Activated T-helper 2 cell treated with anti-CD3 and anti-CD28 coated beads, Interferon-gamma antibody, Interleukin-2, Interleukin-4, amounts not matched to agents 10 μg/mL and 5 μg/mL and 100 μg/mL, durations not matched to agents 14 hours and 24 hours and 36 hours (primary cell): ENCODE measurements at places on chromosomes 11 and 22. TPM values are rescaled to one million over a fixed set of nuclear protein-coding genes. Genes with fewer than 3 reads are reported as not detected.
A peak's percentile ranks its signal among the peaks of the same experiment; 100 is the strongest.

PKP3 gene
- total RNA-seq: not detected in 2 replicates

EFCAB6 gene
- total RNA-seq: 0.11 TPM in 1 of 2 replicates, not detected in the other

IRAG1 gene
- not detected in 2 replicates for total RNA-seq

ARRB1 gene
- total RNA-seq: 15.1 and 19.3 TPM in 2 replicates

POU2AF3 gene
- 0.16 TPM in 1 of 2 replicates, not detected in the other for total RNA-seq

C11orf65 gene
- 0.43 and 0.97 TPM in 2 replicates for total RNA-seq

SLC6A5 gene
- not detected in 2 replicates for total RNA-seq

DNA sequence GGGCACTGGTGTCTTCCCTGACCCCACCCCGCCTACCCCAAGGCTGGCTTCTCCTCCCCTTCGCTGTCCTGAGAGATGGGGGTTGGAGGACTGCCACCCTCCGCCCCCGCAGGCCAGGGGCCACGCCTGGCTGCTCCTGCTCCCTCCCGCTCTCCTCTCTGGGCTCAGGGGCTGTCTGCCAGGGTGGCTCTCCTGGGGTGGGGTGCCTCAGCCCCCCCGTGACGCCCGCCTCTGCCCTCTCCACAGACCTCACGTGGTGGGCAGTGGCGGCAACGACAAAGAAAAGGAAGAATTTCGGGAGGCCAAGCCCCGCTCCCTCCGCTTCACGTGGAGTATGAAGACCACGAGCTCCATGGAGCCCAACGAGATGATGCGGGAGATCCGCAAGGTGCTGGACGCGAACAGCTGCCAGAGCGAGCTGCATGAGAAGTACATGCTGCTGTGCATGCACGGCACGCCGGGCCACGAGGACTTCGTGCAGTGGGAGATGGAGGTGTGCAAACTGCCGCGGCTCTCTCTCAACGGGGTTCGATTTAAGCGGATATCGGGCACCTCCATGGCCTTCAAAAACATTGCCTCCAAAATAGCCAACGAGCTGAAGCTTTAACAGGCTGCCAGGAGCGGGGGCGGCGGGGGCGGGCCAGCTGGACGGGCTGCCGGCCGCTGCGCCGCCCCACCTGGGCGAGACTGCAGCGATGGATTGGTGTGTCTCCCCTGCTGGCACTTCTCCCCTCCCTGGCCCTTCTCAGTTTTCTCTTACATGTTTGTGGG lies 8.1 kb downstream of the RCOR2 start:
- H3K36me3 ChIP-seq: peaks cover 34% of the 10 kb centered on the region
- no peaks in the 10 kb centered on the region for H3K27me3 ChIP-seq
- peaks cover 2% of the 10 kb centered on the region for H3K4me1 ChIP-seq
- no peak for DNase-seq

DNA sequence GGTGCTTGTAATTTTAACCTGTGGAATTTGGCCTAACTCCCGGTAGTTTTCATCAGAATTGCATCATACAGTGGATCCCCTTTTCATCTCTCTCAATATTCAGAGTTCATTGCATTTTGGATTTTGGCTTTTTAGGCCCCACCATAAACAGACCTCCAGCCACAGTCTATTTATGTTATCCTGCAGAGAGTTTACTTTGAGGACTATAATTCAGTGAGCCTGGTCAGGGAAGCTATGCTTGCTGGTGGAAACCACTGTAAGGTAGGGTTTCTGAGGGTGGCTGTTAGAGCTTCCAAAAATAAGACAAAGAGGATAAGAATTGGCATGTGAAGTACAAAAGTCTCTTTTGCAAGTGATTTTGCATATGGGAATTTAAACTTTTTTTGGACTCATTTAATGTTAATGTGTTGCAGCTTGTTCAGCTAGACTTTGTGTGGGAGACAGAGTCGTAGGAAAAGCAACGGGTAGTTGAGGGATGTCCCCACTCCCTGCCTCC lies 34.8 kb upstream of the DDI1 start:
- no peaks in the 10 kb centered on the region for H3K27me3 ChIP-seq
- H3K4me1 ChIP-seq: no peaks in the 10 kb centered on the region
- H3K4me3 ChIP-seq: no peak overlapping the region
- H3K27ac ChIP-seq: no peak overlapping the region

DNA sequence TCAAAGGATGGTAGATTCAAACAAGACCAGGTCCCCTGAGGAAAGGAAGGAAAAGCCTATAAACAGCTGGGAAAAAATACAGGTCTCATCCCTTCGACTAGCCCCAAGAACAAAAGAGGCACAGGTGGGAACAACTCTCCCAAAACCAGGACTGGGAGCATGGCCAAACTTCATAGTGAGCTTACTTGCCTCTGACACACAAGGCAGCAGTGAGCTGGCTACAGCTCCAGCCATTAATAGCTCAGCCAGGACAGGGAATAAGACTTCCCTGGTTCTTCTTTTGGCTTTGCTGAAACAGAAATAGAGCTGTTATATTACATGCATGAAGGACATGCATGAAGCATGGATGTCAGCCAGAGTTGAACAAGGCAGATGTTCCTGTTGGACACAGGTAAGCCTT lies at the start of gene OR10A2:
Gene OR10A2 (plus strand): TSS at position 97 of the 400 bp plus-strand sequence. CDS start 6,698 bp downstream, outside the sequence.
- H3K4me3 ChIP-seq: no peak within 1 kb of the TSS
- H3K27me3 ChIP-seq: peaks cover 10% of the 10 kb centered on the region
- no peaks in the 10 kb centered on the region for H3K36me3 ChIP-seq
- no peak for DNase-seq
- H3K4me1 ChIP-seq: no peaks in the 10 kb centered on the region

GRCh38 chr11:34431979-34432378 lies 6.8 kb upstream of the CAT start:
- no peaks in the 10 kb centered on the region for H3K36me3 ChIP-seq
- DNase-seq: no peak
- H3K27me3 ChIP-seq: peaks cover 24% of the 10 kb centered on the region
- no peak overlapping the region for H3K27ac ChIP-seq
- no peak overlapping the region for H3K4me3 ChIP-seq

- peak overlapping the region; percentile 85 for H3K27ac ChIP-seq
- peaks cover 57% of the 10 kb centered on the region for H3K4me1 ChIP-seq
- no peak for DNase-seq
- peaks cover 42% of the 10 kb centered on the region for H3K36me3 ChIP-seq
- H3K4me3 ChIP-seq: peak overlapping the region; percentile 98
Observed at GRCh38 chr11:3840004-3840869, 522 bp downstream of the RHOG start.

GRCh38 chr11:70095541-70096252 lies 17.6 kb downstream of the ANO1 start:
- H3K27ac ChIP-seq: no peak overlapping the region
- H3K36me3 ChIP-seq: no peaks in the 10 kb centered on the region
- DNase-seq: no peak

GRCh38 chr11:84465040-84465439 lies 1162.1 kb downstream of the DLG2 start:
- no peak overlapping the region for H3K27ac ChIP-seq
- H3K4me1 ChIP-seq: no peaks in the 10 kb centered on the region
- no peaks in the 10 kb centered on the region for H3K36me3 ChIP-seq
- H3K27me3 ChIP-seq: no peaks in the 10 kb centered on the region
- no peak overlapping the region for H3K4me3 ChIP-seq

DNA sequence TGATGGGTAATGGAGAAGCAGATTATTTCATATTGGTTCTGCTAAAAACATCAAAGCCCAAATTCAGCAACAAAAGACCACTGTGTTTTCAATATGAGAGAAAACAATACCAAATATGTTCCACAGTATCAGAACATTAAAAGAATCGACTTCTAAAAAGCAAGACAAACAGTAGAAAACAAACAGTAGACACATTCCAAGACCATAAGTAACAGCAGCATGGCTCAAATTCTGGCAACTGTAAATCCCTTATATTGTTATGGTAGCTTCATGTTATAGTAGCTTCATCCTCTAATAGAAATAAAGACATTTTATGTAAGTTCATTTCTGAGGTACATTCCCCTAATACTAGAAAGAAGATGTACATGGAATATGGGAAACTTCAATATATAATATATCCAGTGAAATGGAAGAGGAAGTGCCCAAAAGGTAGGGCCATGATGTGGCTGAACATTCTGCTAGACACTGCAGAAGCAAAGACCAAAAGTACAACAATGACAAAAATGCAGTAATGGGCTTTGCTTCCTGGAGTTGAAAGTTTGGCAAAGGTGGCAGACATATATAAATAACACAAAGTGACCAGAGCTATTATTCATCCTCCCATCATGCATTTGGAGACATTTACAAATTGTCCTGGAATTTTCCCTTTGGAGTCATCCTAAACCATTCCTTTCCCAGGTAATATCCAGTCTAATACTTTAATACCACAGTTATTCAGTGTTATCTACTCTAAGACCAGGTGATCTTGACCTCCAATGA lies 299.9 kb downstream of the DCDC1 start:
- H3K36me3 ChIP-seq: no peaks in the 10 kb centered on the region
- H3K27ac ChIP-seq: no peak overlapping the region
- no peak overlapping the region for H3K4me3 ChIP-seq
- no peak for DNase-seq

DNA sequence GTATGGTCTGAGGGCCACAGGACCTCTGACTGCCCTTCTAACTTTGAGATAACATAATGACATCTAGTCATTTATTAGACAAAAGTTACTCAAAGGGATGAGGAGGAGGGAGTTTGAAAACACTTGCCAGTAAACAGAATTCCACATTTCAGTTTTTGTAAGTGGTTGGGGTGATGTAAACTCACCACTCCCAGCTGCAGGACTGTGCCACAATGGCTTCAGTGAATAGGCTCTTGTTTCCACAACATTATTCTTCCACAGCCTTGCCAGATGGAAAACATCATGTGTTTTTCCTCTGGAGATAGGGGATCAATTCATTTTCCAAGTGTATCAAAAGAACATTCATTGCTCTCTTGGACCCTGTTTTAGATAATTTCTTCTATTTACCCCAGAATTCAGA lies 147.2 kb upstream of the BDNF start:
- H3K27me3 ChIP-seq: no peaks in the 10 kb centered on the region
- H3K27ac ChIP-seq: no peak overlapping the region
- no peaks in the 10 kb centered on the region for H3K36me3 ChIP-seq
- no peak overlapping the region for H3K4me3 ChIP-seq

GRCh38 chr11:1217151-1217550 lies 5.7 kb upstream of the MUC5B start:
- H3K4me1 ChIP-seq: no peaks in the 10 kb centered on the region
- H3K27ac ChIP-seq: no peak overlapping the region
- H3K4me3 ChIP-seq: no peak overlapping the region
- peaks cover 4% of the 10 kb centered on the region for H3K27me3 ChIP-seq

- peak; percentile 75 for DNase-seq
- H3K27ac ChIP-seq: no peak overlapping the region
- H3K27me3 ChIP-seq: peaks cover 46% of the 10 kb centered on the region
Observed at GRCh38 chr11:57644748-57645688, 4.7 kb downstream of the YPEL4 start.

DNA sequence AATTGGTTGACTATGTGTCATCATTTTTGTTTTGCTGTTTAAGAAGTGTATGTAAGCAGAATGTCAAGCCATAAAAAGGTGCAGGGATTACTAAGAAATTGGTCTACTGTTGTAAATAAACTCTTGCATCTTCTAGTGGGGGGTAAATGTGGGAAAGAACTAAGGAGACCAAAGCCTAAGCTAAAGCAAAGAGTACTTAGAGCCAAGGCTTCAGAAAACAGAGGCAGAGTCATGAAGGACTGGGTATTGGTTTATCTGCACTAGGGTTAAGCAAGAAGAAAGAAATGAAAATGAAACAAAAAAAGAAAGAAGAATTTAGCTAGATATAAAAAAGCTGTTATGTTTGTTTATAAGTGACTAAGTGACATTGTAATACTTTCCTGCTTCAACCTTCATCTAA lies 628.1 kb downstream of the METTL15 start:
- no peaks in the 10 kb centered on the region for H3K27me3 ChIP-seq
- no peak for DNase-seq
- H3K36me3 ChIP-seq: no peaks in the 10 kb centered on the region

DNA sequence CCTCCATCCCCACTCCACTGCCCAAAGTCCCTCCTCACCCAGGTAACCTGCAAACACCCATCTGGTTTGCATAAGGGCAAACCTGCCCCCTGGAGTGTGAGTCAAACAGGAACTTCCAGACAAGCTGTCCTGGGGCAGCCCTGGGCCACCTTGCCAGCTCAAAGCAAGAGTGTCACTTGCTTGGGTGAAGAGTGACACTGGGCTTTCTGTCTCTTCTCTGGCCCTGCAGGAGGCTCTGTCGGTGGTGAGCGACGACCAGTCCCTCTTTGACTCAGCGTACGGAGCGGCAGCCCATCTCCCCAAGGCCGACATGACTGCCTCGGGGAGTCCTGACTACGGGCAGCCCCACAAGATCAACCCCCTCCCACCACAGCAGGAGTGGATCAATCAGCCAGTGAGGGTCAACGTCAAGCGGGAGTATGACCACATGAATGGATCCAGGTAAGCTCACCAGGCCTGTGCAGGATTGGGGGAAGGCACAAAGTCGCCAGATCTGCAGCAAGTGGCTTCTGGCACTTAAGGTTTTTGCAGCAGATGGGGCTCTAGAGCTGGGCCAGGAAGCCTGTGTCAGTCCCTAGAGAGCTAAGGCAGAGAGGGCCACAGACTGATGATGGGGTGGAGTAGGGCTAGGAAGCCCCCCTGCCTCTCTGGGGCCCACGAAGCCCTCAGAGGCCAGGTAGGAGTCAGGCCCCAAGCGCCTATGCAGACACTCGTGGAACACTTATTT lies 64.2 kb downstream of the FLI1 start:
- no peaks in the 10 kb centered on the region for H3K27me3 ChIP-seq
- H3K36me3 ChIP-seq: peaks cover 60% of the 10 kb centered on the region
- no peak overlapping the region for H3K4me3 ChIP-seq
- H3K4me1 ChIP-seq: peaks cover 51% of the 10 kb centered on the region
- H3K27ac ChIP-seq: peak overlapping the region; percentile 90
- no peak for DNase-seq

- H3K4me1 ChIP-seq: no peaks in the 10 kb centered on the region
- H3K27me3 ChIP-seq: peaks cover 2% of the 10 kb centered on the region
- no peak for DNase-seq
- H3K27ac ChIP-seq: no peak within 1 kb of the TSS
- no peak within 1 kb of the TSS for H3K4me3 ChIP-seq
Observed at GRCh38 chr11:60182541-60183330, at the start of gene MS4A6A. Gene MS4A6A, minus strand, starts transcription at chr11:60183083. Its CDS starts 1,356 bp downstream, at chr11:60181727.

DNA sequence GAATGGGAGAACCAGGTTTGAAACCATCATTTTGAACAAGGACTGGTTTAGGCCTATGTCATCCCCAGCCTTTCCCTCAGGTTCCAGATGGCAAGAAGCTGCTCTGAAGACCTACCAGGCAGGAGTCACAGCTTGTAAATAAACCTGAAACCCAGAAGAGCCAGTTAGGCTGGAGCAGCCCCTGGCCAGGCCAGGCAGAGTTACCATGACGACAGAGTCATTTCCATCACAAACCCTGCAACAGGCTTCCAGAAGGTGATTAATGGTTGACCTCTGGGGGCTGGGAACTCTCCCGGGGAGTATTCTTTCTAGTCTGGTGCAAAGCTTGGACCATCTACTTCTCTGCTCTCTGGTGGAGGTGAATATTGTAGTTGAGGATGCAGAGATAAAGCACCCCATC lies 164.1 kb upstream of the NCAM1 start:
- H3K27ac ChIP-seq: no peak overlapping the region
- no peak overlapping the region for H3K4me3 ChIP-seq
- no peaks in the 10 kb centered on the region for H3K36me3 ChIP-seq
- H3K4me1 ChIP-seq: peaks cover 1% of the 10 kb centered on the region
